ENCODE measurements at places on chromosomes 1 and 21.

DNA sequence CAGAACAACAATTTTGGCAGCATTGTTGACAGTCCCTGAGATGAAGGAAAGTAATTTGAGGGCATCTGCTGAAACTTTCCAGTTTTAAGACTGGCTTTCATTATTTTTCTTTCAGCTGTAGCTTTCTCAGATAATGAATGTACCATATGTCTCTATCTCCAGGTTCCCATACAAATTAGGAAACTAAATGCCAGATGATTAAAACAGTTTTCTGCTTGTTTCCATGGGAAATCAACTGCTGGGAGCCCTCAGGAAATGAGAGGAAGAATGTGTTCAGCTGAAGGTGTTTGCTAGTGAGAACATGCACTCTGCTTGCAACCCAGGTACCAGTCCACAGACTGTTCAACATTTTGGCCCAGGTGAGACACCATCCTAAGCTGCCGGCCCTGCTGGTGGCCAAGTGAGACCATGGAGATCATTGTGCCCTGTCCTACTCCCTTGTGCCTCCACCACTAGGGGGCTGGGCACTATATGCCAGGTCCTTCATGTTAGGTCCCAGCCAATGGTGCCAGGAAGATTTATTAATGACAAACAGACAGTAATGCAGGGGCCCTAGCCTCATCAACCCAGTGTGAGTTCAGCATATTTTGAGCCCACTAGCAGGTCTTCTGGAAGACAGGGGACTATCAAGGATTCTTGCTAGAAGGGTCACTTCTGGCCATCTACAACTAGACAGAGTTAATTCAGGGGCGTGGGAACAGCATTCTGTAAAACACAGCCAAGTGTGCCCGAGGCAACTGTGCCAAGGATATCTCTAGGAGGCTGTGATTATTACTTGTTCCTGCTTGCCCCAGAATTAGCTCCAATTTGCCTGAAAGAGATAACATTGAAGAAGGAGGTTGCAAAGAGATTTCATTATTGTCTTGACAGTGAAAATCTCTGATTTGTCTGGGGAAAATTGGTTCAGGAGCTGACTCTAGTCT, 17.0 kb upstream of the LRRC8C start:
- no peak for DNase-seq

- no peak for DNase-seq
These were observed 2.5 kb upstream of the DENND2D start for GRCh38 chr1:111202707-111203623.

- no peak for DNase-seq
These were observed 12.4 kb downstream of the SLC2A1 start for GRCh38 chr1:42946120-42946898.

DNA sequence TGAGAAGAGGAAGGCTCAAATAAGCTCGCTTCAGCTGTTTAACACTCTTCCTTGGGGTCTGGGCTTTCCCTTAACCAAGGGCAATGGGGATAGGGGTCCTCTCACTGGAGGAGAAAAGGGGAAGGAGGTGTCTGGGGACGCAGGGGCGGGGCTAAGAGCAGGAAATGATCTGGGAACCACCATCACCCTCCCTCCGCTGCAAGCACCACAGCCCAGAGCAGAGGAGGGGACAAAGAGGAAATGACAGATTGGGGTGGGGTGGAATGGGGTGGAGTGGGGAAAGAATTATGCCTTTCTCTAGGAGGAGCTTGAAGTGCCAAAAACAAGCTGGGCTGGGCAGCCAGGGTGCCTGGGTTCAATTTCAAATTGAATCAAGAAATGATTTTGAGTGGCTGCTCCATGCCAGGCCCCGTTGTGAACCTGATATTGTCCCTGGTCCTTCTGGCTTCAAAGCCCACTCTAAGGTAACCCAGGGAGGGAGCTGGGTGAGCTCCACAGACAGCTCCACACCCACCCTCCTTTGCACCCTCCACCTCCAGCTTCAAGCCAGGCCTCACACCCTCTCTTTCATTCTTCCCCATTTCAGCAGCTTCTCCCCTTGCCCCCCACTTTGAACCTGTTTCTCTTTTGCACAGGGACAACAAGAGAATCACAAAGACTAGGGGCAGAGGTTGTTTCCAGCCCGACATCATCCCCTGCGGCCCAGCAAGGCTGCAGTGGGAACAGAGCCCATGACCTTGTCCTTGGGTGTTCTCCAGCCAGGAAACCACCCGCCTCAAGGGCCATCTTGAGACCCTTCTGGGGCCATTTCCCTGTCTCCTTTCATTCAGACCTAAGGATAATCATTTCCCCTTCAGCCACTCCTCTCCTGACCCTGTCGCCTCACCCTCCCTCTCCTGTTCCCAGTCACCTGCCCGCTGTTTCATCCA, 1.1 kb downstream of the ARHGAP30 start:
- DNase-seq: peak; percentile 69

GRCh38 chr1:98523256-98523655, 138.3 kb upstream of the SNX7 start:
- no peak for DNase-seq

GRCh38 chr1:241787691-241788090, 60.3 kb upstream of the EXO1 start:
- no peak for DNase-seq

DNA sequence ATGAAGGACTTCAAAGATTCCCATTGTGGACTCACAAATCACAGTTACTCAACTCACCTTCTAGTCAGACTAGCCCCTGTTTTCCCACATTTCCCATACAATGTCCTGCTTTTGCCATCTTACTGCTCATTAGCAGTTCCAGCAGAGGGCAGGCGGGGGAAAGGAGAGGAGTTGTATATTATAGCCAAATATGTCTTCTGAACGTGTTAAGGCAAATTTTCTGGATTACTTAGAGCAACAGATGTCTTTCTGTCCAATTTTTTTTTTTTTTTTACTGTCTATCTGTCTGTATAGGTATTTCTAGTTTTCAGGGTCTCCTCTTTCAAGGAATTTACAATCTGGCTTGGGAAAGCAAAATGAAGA, 29.9 kb upstream of the DDAH1 start:
- no peak for DNase-seq

- DNase-seq: no peak
These were observed 105.4 kb downstream of the UBE2U start for GRCh38 chr1:64308866-64309265.

DNA sequence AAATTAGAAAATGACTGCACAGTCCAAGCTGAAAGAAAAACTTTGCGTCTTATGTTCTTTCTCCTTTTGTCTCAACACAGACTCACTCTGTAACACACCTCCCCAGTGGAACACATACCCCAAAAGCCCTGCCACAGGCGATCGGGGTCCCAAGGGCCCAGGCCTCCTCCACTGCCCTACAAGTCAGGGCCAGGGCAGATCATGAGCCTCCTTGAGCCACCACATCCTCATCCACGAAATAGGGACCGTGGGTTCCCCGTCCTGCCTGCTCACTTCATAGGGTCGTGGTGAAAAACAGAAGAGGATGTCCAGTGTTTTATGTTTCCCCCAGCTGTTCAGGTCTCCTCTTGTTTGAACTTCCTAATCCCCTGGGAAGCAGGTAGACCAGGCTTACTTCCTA, 116.7 kb downstream of the KCNN3 start:
- no peak for DNase-seq

DNA sequence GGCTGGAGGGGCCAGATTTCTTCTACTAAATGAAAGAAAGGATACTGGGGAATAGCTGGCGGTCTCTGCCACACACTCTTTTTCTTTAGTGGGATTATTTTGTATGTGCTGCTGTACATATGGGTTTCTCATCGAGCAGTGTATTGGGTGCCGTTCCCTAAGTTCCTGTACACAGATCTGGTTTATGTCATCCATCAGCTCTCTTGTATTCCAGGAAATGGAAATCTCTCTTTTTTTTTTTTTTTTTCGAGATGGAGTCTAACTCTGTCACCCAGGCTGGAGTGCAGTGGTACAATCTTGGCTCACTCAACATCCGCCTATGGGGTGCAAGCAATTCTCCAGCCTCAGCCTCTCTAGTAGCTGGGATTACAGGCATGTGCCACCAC, 27.0 kb upstream of the NID1 start:
- no peak for DNase-seq

DNA sequence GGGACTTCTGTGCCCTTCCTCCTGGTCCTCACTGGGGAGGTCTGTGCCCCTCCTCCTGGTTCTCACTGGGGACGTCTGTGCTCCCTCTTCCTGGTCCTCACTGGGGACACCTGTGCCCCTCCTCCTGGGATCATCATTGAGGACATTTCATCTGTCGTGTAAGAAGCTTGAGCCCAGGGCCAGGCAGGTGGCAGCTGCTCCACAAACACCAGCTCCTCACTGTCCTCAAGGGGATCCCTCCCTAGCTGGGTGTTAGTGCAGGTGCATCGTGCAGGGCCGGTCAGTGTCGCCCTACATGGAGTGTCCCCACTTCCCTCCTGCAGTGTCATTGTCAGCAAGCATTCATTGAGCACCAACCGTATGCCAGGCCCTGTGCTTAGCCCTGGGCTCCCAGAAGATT, 312.7 kb downstream of the PTPRU start:
- no peak for DNase-seq

DNA sequence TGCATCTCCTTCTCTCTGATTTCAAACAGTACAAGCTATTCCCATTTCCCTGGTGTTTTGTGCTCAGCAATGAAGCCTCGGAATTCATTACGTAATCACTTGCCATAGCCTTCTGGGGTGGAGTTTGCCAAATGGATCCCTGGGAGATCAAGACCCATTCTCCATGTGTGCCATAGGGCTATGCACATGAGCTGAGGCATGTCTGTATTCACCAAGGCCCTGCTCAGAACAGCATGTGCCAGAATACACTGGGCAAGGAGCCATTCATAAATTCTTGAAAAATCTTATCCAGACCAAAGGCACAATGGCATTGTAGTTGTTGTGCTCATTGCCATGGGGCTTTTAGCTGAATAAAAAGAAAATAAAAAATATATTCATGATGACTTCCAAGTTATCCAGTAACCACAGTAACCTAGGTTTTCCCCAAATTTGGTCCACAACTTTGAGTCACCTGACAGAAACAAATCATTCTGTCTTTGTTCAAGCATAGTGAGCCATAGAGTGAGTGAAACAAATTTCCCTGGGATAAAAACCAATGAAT, 53.0 kb downstream of the CRB1 start:
- no peak for DNase-seq

DNA sequence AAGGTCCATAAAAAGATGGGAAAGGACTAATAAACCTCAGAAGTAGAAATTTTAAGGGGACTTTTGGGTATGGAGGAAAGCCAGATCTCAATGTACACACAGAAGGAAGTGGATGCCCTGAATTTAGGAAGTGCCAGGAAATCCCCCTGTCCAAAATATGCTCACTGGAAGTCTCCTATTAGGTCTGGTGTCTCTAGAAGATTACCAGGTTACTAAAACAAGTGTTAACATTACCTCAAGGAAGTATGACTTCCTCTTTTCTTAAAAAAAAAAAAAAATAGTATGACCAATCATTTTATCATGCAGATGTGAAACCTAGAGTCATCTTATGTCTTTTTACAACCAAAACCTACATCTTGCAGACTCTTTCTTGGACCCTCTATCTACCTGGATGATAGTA, 30.7 kb downstream of the CD58 start:
- DNase-seq: no peak

- no peak for DNase-seq
These were observed 4.2 kb upstream of the COL11A1 start for GRCh38 chr1:103112546-103112945.

DNA sequence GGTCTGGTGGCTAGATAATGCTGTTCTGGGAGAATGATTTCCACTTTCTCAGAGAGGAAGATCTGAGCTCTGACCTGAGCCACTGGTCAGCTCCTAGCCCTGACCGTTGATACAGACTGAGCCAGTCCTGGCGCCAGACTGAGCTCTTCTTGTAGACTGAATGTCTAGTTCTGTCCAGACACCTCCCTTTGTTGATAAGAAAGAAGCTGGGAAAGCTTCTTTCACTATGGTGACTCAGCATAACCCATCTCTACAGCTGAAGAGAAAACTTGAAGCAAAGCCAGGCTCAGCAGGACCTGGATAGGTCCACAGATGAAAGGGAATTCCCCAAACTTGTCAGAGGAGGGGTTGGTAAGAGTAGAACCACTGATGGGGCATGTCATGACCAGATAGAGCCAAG, 9.9 kb upstream of the TRABD2B start:
- DNase-seq: no peak

DNA sequence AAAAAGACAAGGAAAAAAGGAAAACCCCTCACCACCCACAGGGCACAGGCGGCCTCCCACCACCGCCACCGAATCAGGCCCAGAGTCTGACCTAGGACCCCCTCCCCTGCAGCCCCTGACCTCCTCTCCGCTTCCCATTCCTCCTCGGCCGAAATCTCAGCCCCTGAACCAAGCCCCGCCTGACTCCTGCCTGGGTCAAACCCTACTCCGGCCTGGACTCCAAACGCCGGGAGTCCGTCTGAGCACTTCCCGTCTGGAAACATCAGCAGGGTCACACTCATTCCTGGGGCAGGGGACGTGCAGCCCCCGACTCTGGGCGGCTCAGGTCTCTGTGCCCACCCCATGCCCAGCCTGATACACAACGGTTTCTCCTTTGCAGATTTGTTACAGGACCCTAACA, 26.4 kb upstream of the SUMO3 start:
- no peak for DNase-seq

DNA sequence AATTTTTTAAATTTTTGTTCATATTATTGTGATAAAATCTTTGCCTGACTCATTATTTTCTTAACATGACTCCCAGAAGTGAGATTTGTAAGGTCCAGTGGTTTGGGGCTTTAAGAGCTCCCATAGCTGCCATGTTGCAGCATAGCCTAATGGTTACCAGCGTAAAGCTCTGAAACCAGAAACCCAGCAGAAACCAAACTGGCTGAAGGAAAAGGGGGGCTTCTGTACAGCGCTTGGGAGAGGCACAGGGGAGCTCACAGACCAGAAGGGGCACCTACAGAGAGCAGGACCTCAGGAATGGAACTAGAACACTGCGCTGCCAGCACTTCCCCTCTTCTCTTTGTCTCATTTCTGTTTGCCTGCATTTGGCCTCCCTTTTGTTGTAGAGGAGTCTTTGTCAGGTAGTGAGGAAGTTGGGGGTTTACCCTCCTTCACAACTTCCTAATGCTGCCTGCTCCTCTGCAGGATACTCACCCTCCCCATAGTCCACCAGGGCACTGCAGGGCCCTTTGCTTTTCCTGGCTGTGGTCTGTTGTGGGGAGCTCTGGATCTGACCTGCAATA, 2.6 kb upstream of the PYCR2 start:
- DNase-seq: no peak

DNA sequence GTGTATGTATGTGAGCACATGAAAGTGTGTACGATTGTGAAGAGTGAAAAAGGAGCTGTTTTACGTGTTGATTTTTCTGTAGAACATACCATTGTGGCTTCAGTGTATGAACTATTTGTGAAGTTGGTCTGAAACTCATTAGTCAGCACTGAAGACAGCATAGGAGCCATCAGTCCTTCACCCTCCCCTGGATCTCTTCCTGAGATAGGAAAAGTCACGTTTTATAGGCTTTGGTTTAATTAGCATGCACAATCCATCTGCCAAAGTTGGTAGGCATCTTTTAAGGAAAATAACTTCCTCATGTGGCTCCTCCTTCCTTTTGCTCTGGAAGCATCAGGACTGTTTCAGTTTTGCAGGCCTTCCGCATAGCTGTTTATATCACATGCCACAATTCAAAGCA, 1.4 kb upstream of the RABIF start:
- no peak for DNase-seq

Data from thymus (tissue), 14 donors.